Motor neuron (in vitro differentiated cells): ENCODE measurements at places on chromosomes 11 and 22.
A peak's percentile ranks its signal among the peaks of the same experiment; 100 is the strongest.

- ATAC-seq: no peak
Measured at GRCh38 chr11:67062526-67063373, 6.1 kb downstream of the RHOD start.

GRCh38 chr11:2249189-2249916 lies 21.0 kb downstream of the ASCL2 start:
- no peak for ATAC-seq

- no peak for ATAC-seq
Measured at GRCh38 chr11:10777806-10778205, 26.8 kb downstream of the CTR9 start.

DNA sequence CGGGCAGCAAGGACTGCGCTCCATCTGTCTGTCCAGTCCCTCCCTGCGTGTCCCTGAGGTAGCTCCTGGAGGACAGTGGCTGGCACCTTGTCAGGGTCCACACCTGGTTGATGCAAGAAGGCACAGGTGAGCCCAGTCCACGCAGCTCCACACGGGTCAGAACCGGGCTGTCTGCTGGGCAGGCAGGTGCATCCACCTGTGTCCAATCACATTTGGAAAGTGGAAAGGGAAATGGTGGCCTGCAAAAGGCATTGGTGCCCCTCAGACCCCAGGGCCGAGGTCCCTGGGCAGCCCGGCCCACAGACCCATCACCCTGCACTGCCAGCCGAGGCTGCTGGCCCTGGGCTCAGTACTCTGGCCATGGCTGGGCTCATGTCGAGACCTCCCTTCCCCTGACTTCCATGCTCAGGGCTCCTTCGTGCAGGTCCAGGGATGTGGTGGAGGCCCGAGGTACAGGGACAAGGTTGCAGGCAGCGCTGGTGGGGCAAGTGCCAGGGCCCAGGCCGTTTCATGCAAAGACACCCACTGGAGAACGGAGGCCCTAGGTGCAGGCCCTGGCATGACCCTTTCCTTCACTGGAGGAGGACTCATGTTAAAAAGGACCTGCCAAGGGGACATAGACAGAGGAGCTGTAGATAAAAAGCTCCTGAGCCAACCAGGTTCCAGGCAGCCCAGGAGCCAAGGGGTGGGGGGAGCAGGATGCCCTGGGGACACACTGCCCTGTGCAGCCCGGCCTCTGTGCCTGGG lies 38.9 kb upstream of the TH start:
- no peak for ATAC-seq

DNA sequence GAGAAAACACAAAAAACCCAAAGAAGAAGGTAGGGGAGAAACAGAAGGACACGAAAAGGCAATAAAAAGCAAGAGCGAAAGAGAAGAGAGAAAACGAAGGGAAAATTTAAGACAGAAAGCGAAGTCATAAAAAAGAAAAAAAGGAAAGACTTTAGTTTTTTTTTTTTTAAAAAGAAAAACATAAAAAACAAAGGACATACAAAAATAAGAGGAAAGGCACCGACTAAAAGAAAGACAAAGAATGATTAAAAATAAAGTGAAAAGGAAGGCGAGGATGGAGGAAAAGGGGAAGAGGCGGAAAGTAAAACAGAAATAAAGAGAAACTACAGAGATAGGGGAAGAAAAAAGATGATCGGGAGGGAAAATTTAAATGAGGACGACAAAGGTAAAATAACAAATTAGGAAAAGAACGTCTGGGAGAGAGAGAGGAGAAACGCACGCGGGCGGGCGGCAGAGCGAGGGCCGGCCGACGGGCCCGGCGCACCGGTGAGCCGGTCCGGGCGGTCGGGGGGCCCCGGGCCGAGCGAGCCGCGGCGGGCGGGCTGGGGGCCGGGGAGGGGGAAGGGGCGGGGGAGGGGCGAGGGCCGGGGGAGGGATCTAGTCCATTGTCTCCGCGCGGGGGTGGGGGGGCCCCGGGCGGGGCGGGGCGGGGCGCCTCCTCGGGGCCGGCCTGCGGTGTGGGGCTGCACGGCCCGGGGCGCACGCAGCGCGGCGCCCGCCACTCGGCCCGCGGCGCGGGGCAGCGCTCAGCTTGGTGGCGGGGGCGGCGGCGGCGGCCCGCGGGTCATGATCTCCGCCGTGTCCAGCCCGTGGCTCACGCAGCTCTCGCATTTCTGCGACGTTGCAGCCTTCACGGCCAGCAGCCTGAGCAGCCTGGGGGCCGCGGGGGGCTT lies at the start of gene TBX1:
Gene TBX1 (plus strand): TSS at position 721 of the 893 bp plus-strand sequence. CDS start 66 bp downstream, at position 787.
- peak; percentile 24 for ATAC-seq

DNA sequence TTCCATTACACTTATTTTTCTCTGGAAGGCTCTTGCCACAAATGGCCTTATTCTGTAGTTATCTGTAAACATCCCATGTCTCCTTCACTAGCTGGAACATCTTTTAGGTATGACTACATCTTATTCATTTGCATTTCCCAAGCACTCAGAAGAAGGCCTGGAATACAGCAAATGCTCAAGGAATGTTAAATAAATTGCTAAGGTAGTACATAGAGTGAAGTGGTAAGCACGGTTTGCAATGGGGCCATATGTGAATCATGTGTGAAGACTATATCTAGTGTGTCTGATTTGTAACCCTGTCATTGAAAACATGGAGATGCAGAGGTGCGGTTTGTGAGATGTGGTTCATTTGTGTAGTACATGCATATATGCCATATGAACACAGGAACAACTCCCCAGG lies 33.5 kb downstream of the GDPD4 start:
- no peak for ATAC-seq

GRCh38 chr11:131916638-131917037 lies 546.2 kb downstream of the NTM start:
- peak; percentile 71 for ATAC-seq

DNA sequence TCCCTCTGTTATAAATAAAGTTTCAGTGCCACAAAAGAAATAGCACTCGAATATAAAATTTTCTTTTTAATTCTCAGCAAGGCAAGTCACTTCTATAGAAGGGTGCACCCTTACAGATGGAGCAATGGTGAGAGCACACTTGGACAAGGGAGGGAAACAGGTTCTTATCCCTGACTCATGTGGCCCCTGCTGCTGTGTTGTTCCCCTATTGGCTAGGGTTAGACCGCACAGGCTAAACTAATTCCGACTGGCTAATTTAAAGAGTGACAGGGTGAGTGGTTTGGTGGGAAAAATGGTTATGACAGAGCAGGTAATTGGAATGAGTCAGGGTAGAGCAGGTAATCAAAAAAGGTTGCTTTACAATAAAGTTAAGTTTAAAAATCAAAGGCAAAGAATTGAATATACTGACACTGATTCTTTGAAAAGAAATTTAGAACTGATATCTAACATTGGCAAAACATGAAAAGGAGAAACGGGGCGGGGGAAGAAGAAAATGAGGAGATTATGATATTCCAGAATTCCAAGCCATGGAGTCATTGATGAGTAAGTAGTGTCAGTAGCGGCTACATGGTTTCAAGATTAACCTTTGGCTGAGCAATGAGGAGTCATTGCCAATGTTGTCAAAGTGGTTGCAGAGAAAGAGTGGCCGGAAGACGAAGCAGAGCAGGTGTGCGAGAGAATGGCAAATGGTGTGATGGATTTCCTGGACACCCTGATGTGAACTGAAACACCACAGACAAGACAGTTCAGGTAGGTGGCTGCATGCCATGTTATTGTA lies 48.4 kb upstream of the MRGPRX1 start:
- no peak for ATAC-seq

- ATAC-seq: peak; percentile 21
Measured at GRCh38 chr11:88695689-88696414, 358.3 kb upstream of the CTSC start.

DNA sequence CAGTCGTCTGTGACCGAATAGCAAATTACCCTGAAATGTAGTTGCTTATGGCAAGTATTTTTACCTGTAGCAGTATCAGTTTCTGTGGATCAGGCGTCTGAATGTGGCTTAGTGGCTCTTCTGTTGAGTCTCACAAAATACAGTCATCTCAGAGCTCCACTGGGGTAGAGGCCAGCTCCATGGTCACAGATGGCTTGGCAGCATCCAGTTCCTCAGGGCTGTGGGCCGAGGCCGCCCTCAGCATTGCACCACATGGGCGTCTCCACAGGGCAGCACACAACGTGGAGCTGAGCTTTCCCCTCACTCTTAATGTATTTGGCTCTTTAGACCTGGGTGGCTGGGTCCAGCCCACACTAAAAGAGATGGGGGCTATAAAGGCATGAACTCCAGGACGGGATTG lies 57.8 kb downstream of the SBF1 start:
- ATAC-seq: no peak

DNA sequence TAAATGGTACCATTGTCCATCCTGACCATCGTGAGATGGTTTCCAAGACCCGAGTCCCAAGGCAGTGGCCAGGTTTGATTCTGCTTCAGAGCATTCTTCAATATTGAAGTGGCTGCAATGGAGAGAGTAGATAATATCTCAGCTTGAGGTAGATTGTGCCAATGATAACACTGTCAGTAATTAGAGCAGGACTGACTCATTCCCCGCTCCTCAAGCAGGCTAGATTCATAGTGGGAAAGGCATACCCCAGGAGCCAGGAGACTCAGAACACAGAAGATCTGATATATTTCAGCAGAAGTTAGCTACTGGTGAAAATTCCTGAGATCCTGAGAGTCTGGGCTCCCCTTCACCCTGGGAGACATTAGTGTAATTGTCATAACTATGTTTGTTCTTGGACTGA lies 55.6 kb upstream of the LARGE1 start:
- no peak for ATAC-seq

DNA sequence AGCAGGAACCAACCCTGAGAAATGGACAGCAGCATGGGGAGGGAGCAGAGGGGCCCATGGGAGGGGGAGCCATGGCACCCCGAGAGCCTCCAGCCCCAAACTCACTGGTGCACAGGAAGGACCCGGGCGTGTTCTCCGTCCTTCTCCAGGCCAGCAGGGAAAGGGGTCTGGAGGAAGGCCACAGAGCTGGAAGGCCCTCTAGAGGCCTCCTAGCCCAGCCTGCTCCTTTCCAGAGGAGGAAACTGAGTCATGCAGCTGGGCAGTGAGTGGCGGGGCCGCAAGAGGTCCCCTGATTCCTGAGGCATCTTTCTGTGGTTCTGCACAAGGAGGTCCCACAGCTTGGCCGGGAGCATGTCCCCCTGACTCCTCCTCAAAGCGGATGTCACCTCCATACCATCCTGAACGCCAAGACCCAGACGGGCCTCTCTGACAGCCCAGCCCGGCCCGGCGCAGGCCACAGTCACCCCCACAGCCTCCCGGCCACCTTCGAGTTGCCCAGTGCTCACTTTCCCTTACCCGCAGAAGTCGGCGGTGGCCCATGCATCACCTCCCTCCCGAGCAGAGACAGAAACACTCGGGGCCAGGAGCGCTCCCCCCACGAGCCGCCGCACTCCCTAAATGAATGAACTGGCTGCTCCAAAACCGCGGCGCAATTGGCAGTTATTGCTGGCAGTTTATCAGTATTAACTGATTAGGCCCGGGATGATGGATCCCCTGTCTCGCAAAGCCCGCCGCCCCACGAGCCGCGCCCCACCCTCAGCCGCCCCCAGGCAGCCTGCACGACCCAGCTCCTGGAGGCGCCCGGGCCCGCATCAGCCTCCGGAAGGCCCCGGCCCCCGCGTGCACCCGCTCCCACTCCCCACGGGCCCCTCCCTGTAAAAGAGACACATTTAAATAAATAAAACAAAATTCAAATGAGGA lies 272.5 kb downstream of the BUD13 start:
- ATAC-seq: no peak

DNA sequence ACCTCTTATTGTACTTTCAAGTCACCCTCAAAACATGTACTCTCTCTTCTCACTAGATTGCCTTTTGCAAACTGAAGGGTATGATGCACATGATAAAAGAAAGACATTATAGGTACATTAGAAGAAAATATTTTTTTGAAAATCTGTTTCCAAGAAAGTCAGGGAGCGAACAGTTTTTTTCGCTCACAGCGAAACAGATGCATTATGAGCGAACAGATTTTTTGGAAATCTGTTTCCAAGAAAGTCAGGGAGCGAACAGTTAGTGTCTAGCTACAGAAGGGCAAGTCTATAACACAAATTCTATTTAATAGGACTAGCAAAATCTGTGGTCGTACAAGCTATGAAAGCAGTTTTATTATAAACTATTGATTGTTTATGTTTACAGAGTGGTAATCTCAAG lies 296.2 kb upstream of the ANO3 start:
- no peak for ATAC-seq

- peak; percentile 85 for ATAC-seq
Measured at GRCh38 chr22:38243007-38243765, 29.6 kb downstream of the TMEM184B start.

DNA sequence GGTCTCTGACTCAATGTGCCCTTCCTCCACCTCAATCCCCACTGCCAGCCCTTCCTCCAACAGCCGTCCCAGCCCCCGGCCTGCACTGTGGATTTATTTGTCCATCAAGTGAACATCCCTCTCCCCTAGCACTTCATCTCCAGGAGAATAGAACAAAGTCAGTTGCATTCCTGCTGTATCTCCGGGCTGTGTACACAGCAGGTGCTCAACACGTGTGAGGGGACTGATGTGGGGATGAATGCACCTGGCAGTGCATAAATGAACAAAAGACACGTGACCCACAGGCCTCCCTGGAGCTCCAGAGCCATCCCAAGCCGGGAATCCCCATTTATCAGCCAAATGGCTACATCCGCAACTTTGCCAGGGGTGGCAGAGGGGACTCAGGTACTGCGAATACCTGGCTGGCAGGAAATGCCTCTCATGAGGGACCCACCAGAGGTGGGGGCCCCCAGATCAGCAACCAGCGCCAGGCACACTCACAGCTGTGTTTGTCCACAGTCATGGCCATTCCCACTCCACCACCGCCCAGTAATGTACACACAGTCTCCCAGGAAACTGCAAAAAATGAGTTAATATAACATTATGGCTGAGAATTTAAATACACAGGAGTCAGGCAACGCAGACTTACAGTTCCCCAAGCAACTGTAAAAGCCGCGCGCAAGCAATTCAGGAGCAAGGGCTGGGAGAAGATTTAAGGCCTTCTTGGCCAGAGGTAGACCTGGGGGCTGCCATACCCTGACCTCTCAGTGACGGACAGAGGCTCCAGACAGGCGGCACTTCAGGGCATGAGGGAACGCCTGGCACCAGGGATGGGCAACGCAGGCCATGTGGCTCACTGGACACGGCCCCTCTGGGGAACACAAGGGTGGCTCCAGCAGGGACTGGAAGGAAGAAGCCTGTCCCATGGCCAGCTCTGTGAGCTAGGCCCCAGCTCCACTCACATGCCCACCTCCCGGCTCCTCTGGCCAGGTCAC lies 50.3 kb upstream of the TCF20 start:
- ATAC-seq: peak; percentile 45

DNA sequence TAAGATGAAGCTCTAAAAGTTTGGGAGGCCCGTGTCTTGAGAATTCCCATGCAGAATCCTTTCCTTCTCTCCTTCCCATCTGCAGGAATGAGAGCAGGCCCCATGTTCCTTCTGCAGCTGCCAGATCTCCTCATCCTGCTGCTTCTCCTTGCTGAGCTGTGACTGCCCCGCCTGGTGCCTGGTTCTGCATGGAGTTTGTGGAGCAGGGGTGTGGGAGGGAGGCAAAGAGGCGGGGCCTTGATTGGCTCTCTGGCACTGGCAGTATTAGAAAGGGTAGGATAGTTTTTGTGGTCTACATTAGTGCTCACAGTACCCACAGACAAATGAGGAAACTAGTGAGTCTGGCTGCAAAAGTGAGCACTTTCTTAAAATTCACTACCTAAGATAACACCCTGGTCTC lies 91.1 kb upstream of the CLPB start:
- ATAC-seq: peak; percentile 79
